Esophagus squamous epithelium (tissue), 5 donors: ENCODE measurements at places on chromosomes 6 and 20.

GRCh38 chr20:35314816-35315631, 22.8 kb upstream of the FAM83C start:
- DNase-seq = no peak

DNA sequence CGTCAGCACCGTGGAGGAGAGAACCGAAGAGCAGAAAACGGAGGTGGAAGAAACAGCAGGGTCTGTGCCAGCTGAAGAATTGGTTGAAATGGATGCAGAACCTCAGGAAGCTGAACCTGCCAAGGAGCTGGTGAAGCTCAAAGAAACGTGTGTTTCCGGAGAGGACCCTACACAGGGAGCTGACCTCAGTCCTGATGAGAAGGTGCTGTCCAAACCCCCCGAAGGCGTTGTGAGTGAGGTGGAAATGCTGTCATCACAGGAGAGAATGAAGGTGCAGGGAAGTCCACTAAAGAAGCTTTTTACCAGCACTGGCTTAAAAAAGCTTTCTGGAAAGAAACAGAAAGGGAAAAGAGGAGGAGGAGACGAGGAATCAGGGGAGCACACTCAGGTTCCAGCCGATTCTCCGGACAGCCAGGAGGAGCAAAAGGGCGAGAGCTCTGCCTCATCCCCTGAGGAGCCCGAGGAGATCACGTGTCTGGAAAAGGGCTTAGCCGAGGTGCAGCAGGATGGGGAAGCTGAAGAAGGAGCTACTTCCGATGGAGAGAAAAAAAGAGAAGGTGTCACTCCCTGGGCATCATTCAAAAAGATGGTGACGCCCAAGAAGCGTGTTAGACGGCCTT, 41.6 kb downstream of the ZBTB2 start:
- no peak for DNase-seq

DNA sequence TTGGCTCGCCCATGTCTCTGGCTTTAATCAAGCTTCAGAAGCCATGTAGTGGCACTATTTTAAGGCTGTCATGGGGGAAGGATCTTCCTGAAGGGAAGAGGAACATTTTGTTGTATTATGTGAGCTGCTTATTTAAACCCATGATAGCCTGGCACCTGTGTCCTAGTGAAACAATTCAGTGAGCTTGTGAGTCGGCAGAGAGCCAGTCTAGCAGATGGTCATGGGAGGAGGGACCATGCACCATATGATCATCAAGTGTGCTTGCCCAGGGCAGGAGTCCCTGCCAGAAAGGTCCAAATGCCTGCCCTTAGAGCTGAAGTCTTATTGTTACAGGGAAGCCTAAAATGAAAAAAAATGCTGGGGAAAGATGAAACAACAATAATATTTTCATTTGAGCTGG, 132.9 kb downstream of the PRDM13 start:
- no peak for DNase-seq

GRCh38 chr6:13229205-13230085, 98.9 kb downstream of the TBC1D7 start:
- no peak for DNase-seq

DNA sequence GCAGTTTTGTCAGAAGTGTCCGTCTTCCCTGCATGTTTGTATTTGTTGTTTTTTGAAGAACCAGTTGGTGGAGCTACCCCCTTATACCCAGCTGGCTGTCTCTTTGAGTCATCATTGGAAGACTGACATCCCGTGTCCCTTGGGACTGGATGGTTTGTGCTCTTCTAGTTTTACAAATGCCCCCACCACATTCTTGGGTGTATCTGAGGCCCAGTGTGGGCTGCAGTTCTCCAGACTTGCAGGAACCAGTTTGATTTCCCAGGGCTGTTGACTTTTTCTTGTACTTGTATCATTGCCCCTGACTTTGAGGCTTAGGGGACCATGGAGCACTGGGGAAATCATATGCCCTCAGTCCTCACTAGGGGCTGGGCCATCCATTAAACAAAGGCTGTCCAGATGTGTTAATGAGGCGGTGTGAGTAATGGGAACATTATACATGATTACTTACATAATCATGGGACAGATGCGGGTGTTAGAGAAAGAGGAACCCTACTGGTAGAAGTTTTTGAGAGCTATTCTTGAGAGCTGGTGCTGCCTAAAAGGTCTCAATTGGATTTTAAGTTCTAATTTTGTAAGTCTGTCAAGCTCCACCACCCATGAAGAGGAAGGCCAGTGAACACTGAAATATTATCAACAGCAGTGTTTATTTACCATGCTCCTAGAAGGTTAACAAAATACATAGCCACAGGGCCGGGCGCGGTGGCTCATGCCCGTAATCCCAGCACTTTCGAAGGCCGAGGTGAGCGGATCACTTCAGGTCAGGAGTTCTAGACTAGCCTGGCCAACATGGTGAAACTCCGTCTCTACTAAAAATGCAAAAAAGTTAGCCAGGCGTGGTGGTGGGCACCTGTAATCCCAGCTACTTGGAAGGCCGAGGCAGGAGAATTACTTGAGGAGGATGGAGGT, 8.5 kb downstream of the JARID2 start:
- DNase-seq = no peak

- no peak for DNase-seq
Measured at GRCh38 chr20:43744151-43744611, 17.4 kb upstream of the GTSF1L start.

DNA sequence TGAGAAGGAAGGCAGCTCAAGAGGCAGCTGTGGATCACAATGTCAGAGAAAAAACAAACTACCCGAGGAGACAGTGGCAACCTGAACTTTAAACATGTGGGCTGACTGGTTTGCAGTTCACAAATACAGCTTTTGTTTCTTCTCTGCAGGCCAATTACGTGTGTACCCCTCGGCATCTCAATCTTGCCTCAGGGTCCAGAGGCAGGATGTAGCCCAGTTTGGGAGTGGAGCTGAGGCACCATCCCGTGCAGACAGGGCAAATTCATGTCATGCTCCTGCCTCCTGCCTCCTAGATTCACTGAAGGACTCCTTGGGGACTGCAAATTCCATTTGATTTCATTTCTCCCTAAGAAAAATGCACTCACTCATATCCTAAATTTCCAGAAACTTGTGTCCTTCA, 94.2 kb upstream of the KCNK16 start:
- DNase-seq = no peak

DNA sequence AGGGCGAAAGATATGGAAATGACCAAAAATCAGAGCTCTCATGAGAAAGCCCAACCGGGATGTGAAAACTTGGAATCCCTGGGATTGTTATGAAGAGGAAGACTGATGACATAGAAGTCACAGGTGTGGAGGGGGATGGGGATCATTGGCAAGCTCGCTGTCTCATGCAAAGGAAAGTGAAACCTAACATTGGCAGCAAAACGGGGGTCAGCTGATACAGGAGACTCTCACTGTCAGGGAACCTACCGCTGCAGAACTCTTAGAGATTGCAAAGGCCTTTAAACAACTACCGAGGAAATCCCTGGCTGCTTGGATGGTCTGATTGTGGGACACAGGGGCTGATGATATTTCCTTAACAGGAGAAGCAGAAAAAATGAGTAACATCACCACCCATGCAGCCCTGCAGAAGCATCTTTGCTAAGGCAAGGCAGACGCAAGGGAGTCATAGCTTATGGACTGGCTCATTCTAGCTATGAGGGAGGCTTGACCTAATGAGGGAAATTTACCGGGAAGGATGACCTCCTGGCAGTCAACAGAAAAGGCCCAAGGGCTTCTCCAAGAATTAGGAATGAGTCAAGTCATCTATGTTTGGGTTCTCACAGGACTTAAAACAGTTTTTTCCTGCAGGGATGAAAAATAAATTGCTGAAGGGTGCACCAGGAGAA, 7.0 kb downstream of the MUC21 start:
- no peak for DNase-seq

GRCh38 chr20:64077094-64077493, 2.2 kb downstream of the RGS19 start:
- no peak for DNase-seq

GRCh38 chr6:25122001-25122400, 157.2 kb upstream of the CARMIL1 start:
- DNase-seq = no peak
